Kidney (tissue), 22 donors: ENCODE measurements at places on chromosomes 1 and 21.

GRCh38 chr1:25647863-25648262 is 31.3 kb downstream of the MAN1C1 start:
- DNase-seq: no peak

DNA sequence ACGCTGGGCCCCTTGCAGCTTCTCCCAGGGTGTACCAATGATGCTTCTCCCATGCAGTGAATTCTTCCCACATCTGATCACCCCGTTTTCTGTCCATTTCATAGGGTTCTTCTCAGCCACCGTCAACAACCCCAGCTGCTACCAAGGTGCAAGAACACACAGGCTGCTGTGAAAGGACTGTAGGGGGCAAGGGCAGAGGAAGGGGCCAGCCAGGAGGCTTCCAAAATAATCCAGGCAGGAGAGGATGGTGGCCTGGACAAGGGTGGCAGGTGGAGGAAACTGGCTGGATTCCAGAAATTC is 113.3 kb upstream of the WNT4 start:
- no peak for DNase-seq

DNA sequence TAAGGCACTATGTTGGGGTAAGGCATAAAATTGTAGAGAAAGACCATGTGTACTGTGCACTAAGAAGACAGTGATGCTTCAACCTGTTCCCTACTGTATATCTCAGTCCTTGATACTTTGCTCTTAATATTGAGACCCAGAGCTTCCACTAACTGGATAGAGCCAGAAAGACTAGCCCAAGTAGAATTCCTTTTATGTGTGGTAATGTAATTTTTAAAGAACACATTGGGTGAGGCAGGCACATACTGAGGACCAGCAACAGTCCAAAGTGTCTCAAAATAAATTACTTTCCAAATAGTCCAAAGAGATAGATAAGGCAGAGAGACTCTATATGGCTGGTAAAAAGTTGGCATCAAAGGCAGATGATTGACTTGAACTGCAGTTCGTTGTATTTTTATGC is 31.4 kb upstream of the MROH9 start:
- DNase-seq: no peak

DNA sequence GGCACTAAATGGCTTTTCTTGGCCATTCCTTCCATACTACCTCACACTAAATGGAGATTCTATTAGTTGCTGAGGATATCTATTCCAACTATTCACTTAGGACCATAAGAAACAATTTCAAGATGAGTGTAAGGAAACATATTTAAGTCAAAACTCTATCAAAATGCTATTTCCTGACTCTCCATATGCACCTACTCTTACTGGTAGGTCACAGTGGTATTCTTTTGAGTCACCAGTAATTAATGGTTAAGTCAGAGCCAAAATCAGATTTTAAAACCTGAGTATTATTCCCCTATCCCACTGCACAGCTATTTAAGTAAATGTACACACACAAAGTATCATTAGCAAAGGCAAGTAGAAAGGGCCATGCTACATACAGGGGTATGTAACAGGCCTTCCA is 50.3 kb downstream of the ARID4B start:
- no peak for DNase-seq

DNA sequence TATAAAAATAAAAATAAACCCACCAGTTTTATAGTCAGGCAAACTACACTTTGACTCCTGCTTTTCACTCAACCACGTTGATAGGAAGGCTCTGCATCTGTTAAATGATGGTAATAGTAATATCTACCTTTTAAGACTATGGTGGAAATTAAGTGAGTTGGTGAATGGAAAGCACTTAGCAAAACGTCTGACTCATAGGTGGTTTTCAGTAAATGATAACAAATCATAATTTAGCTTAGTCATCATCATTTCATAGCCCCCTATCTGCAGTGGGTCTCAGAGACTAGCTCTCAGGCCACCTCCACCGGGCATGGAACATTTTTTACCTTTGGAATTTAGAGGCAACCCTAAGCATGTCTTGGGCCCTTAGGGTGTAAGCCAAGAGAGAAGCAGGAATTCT is 160.0 kb downstream of the PDE4B start:
- no peak for DNase-seq

DNA sequence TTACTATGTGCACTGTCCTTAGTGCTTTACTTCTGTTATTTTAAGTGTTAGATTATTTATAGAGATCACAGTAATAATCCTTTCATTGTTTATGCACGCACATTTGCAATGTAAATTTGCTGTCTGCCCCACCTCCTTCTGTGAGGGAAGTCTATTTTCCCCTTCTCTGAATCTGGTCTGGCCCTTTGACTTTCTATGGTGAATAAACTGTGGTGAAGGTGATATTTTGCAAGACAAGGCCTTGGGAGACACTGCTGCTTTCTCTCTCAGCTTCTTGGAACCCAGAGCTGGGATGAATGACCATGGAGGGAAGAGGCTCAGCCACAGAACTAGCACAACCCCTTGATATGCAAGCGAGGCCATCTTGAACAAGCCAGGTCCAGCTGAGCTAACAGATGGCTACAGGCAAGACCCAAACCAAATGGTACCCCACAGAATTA is 156.3 kb downstream of the ST6GALNAC3 start:
- no peak for DNase-seq

DNA sequence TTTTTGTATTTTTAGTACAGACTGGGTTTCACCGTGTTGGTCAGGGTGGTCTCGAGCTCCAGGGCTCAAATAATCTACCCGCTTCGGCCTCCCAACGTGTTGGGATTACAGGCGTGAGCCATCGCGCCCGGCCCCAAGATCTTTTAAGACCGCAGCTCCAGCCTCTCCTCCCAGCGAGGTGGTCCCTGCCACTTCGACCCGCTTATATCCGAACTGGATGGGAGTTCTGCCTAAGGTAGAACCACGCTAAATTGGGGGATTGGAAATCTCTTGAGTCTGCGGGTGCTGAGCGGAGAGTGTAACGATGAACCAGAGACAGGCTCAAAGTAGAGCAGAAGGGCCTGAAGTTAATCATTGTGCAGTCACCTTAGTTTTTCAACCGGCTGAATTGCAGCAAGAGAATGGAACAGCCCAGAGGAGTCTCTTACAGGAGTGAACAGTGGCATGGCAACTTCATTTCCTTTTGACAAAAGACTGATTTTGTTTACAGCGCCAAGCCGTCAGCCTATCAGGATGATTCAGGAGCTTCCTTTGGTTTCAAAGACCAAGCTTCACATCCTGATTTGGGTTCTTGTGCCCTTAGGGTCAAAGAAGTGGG is 726 bp upstream of the CYB5R1 start:
- no peak for DNase-seq

- DNase-seq: no peak
Measured at GRCh38 chr1:65002156-65002507, 35.8 kb upstream of the JAK1 start.

- no peak for DNase-seq
Measured at GRCh38 chr1:174949061-174949460, 50.7 kb upstream of the CACYBP start.

GRCh38 chr1:15826810-15827507 is 19.5 kb upstream of the UQCRHL start:
- DNase-seq: no peak

- DNase-seq: no peak
Measured at GRCh38 chr1:27596261-27596660, 7.7 kb downstream of the AHDC1 start.

- DNase-seq: no peak
Measured at GRCh38 chr1:170001266-170001665, 73.2 kb downstream of the KIFAP3 start.

DNA sequence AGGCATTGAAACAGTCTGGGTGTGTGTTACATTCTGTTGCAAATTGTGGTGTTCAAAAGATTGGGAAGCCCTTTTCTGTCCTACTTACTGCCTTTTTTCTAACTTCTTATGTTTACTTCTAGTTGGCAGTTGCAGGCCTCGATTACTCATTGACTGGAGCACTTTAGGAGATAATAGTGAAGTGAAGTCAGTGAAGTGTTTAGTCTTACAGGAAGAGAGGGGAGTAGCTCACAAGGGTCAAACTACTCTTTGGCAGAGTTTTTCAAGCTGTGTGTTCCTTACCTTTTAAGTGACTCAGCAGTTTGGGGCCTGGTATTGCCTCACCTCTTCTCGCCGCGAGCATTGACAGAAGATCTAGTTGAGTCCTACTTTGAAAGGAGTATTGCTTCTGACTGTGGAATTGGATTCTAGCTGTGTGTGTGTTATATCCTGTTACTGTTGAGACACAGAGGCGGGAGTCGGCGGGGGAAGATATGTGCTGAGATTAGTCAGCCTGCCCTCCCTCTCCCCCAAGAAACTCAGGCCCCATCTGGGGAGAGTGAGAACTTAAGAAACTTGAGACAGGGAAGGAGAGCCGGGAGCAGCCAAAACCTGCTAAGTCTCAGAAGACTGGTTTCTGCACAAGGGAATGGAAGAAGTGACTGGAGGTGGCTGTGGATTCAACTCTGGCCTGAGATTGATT is 19.3 kb downstream of the AHCYL1 start:
- peak; percentile 75 for DNase-seq

DNA sequence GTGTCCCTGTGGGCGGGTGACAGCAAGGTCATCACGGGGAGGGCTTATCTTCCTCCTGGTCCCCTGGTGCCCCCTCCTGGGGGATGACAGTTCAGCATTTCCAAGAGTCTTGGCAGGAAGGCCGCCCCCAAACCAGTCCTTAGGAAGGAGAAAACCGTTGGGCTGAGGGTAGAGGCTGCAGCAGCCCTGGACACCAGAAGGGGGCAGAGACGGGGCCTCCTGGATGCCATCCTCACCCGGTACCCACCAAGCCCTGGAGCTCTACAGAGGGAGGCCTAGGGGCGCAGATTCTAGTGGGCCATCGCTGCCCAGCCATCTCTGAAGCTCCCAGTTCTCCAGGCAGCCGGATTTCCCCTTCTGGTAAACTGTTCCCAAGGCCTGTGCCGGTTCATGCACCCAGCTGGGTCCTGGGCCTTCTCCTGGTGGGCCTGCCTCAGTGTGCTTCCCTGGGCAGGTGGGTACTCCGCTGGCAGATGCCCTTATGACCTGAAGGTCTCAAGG is 14.8 kb upstream of the ZNF669 start:
- DNase-seq: no peak

DNA sequence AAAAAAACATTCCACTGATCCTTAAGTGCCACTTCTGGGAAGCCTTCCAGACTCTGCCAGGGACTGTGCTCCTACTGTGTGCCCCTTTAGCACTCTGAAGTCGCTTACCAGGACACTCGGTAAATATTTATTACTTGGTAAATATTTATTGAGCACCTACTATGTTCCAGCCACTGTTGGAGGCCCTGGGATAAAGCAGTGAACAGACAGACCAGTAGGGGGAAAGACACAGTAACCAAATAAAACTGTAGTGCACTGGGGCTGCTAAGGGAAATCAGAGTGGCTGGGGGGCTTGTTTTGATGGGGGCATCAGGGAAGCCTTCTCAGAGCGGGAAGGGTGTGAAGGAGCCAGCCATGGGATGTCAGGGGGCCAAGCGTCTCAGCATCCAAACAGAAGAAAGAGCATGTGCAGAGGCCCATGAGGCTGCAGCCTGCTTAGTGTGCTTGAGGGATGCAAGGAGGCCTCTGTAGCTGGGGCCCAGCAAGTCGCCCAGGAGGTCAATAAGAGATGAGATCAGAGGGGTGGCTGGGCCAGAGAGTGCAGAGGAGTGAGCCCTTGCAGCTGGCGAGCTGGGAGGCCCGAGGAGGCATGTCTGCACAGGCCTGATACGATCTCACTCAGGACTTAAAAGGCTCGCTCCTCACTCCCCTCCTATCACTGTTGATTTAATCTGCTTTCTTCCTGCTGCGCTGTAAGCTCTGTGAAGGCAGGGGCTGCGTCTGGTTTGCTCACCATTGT is 28.6 kb downstream of the KAZN start:
- DNase-seq: peak; percentile 83

DNA sequence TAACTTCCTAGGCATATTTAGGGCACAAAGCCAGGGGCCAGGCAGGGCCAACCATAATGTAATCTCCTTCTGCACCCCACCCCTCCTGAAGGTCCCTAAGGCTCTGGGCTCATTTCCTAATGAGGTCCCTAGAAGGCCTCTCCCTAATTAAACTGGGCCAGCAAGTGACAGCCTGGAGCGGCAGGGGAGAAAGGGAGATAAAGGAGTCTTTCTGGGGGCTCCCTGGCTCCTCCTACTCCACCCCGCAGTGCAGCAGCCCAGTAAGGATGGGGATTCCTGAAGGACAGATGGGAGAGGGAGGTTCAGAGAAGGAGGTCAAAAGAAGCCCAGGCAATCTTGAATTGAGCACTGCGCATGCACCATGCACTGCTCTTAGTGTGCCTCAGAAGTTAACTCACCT is 12.8 kb downstream of the LRP8 start:
- DNase-seq: no peak

DNA sequence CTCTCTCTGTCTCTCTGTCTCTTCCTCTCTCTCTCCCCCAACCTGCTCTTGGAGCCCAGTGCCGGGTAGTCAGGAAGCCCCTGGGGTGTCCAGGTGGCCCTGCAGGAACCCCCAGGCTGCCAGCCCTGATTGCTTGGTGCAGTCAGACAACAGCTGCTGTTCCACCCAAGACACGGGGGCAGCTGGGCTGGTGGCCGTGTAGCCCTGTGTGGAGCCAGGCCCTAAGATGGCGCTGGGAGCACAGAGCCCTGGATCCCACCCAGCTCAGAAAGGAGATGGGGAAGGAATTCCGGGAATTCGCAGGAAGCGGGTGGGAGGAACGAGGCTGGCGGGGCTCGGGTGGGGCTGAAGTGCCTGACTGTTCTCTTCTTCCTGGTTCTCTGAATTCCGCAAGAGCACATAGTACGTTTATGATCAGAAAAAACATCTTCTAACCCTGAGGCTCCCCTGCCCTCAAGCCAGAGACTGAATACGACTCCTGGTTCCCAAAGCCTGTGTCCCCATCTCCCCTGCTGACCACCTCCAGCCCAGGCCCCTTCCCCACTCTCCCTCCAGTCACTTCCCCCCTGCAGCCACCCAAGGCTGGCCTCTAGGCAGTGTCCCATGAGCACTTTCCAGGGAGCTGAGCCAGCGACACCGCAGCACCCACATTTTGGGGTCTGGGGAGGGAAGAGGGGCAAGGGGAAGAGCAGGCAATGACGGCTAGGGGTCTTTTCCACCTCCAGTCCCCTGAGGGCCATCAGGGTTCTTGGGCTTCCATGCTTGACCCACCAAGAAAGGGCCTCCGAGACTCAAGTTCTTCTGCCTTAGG is 55.0 kb downstream of the WNT9A start:
- no peak for DNase-seq

GRCh38 chr1:65423884-65424572 is 3.6 kb downstream of the LEPR start:
- DNase-seq: no peak
